Smooth muscle cell of trachea (primary cell): ENCODE measurements at places on chromosomes 13 and 19. TPM values are rescaled to one million over a fixed set of nuclear protein-coding genes. Genes with fewer than 3 reads are reported as not detected.

ODAD3 gene
- total RNA-seq, result 0.66 TPM in 1 of 2 replicates, not detected in the other

SRRM5 gene
- total RNA-seq, result 0.17 TPM in 1 of 2 replicates, not detected in the other

TMPRSS9 gene
- under 0.01 TPM in 1 of 2 replicates, not detected in the other for total RNA-seq

EPS8L1 gene
- total RNA-seq, result 0.99 and 1.2 TPM in 2 replicates

GADD45GIP1 gene
- total RNA-seq, result 22.7 and 24.0 TPM in 2 replicates

CABP5 gene
- total RNA-seq, result not detected in 2 replicates

IL4I1 gene
- 1.0 and 1.3 TPM in 2 replicates for total RNA-seq

ZIC5 gene
- not detected in 2 replicates for total RNA-seq

KLF5 gene
- total RNA-seq, result 0.44 and 0.50 TPM in 2 replicates

ALG11 gene
- 15.7 and 30.3 TPM in 2 replicates for total RNA-seq

SLC5A5 gene
- 0.33 TPM in 1 of 2 replicates, not detected in the other for total RNA-seq

ZNF415 gene
- total RNA-seq, result 4.8 and 15.2 TPM in 2 replicates

PPP5C gene
- total RNA-seq, result 64.2 and 66.8 TPM in 2 replicates

POGLUT2 gene
- total RNA-seq, result 10.0 and 13.6 TPM in 2 replicates

BSPH1 gene
- not detected in 2 replicates for total RNA-seq

ZNF285 gene
- 4.0 and 9.5 TPM in 2 replicates for total RNA-seq

ZNF792 gene
- total RNA-seq, result 5.1 and 5.2 TPM in 2 replicates

SLC25A23 gene
- total RNA-seq, result 17.2 and 46.3 TPM in 2 replicates

CEACAM5 gene
- not detected in 2 replicates for total RNA-seq

GRK1 gene
- total RNA-seq, result 0.15 TPM in 1 of 2 replicates, not detected in the other
